ENCODE measurements at places on chromosomes 13 and 19. TPM values are rescaled to one million over a fixed set of nuclear protein-coding genes. Genes with fewer than 3 reads are reported as not detected.

DNA sequence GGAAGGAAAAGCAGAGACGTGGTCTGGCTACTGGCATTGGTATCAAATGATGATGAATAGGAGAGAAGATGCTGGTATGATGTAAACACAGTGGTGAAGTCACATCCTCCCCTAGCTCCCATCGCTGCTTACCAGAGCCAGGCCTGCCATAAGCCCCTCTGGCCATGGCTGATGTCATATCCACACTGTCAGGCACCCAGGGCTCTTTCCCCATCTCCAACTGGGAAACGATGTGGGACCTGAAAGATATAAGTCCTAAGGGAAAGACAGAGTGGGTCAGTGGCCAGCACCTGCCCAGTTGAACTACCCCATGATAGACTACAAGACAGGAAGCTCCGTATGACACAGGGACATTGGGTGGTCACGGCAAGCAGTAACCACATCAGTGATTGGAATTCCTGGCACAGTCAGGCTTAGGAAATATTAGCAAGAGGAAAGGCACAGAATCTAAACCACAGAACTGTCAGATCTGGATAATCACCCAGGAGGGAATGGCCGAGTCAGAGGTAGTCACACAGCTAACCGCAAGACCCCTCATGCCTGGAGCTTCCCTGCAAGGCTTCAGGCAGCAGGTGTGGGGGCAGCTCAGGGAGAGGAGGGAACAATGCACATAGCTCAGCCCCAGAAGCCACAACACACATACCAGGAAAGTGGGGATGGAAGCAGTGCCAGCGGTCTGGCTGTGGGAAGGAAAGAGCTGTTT, 3.8 kb downstream of the ZNF792 start:
- peak; percentile 96 for DNase-seq

- DNase-seq = no peak
Observed at GRCh38 chr13:91609353-91609752, 210.9 kb downstream of the GPC5 start.

Gene FAAP24
- 7.1 TPM for total RNA-seq

DNA sequence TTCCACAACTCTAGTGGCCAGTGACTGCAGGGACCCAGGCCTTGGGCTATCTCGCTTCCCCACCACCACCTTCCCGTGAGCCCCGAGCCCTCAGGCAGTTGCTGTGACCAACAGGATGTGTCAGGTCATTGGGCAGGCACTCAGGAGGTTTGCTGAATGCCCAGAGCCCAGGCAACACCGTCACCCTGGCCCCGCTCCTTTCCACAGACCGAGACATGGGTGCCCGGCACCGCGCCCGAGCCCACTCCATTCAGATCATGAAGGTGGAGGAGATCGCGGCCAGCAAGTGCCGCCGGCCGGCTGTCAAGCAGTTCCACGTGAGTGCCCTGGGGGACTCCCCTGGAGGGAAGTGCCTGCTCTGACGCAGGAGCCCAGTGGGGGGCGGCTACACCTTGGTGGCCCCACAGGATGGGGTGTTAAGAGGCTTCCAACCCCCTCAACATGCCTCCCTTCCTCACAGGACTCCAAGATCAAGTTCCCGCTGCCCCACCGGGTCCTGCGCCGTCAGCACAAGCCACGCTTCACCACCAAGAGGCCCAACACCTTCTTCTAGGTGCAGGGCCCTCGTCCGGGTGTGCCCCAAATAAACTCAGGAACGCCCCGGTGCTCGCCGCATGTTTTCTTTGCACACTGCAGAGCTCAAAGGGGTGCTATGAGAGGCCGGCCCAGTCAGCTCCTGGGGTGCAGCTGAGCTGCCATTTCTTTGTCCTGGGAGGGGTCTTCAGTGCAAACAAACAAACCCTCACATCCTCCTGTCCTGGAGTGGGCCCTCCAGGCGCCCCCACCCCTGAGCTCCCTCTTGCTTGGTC, 3.2 kb downstream of the RPL18A start:
- no peak for DNase-seq

DNA sequence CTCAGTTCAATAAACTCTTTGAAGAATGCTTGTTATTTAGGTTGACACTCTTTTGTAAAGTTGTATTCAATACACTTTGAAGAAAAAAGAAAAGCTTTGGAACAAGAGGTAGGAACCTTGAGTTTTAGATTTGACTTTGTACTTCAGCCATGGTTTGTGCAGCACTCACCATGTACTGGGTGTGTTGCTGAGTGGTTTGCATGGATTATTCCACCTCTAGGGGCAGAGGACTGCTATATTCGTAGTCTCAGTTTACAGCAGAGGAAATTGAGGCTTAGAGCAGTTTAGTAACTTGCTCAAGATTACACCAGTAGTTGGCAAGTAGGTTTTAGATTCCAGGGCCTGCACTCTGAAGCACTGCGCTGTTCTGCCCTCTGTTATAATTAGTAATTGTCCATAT, 68.8 kb downstream of the DNAJC3 start:
- no peak for DNase-seq

DNA sequence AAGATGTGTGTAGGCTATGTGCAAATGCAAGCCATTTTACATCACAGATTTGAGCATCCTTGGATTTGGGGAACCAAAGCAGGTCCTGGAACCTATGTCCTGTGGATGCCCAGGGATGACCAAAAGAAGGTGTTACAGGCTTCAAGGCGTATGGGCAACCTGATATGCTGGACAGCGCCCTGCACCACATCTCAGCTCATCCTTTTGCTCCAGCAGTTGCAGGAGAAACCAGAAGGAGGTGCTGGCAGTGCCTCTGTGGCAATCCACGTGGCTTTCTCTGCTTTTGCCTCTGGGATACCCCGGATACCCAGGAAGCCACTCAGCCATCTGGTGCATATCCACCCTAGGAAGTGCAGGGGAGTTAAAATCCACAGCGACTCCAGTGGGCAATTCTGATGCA, 110.3 kb upstream of the VSTM2B start:
- DNase-seq = no peak

GRCh38 chr13:50969691-50970090, 60.1 kb downstream of the RNASEH2B start:
- DNase-seq = peak; percentile 28

DNA sequence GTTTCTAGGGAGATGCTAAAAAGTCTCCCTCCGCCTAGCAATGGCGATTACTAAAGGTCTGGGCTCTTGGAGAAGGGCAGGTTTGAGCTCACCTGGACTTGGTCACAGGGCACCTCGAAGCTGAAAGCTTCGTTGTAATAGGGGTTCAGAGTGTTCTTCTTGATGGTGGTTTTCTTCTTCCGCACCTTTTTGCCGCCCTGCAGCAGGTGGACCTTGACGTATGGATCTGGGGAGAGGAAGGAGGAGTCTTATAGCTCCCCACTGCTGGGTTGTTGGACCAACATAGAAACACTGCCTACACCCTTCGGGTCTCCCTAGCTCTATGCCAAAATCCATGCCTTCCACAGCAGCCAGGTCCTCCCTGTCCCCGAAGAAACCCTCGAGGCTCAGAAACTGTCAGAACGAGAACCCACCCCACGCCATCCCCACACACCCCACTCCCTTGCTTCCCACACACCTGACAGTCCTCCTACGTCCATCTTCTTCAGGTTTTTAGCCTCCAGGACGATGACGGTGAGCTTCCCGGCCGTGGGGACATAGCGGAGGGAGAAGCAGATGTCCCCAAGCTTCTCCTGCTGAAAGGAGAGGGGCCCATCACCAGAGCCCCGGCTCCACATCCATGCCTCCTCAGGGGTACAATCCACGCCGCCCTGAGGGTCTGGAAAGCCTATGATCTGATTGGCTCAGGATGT, 5.5 kb downstream of the SYT5 start:
- DNase-seq = no peak

DNA sequence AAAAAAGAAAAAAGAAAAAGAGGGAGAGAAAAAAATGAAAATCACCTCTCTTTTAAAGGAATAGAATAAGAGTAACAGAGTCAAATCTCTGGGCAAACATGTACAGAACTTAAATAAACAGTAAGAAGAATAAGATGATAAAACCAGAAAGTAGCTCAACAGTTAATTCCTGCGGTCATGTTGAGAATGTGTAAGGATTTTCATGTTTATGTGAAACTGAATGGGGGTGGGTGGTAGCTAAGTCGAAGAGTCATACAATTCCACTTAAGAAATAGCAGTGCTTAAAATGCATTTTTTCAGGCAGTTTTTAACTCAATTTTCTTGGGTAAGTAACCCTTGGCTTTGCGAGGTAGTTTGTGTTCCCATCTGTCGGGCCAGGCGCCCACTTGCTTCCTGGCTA, 60.9 kb downstream of the PEX11G start:
- DNase-seq = no peak

DNA sequence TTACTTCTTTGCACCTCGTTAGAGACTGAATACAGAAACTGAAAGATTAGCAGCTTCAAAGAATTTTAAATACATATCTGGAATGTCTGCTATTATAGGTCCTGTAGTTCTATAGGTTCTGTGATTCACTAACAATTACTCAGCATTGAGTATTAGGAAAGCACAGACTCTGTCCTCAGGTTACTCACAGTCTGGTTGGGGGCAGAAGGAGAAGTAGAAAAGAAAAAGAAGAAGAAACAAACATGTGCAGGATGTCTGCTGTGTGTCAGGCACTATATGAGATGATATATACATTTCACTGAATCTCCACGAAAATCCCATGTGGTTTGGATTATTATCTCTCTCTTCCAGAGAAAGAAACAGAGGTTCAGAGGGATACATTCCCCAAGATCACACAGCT, 40.1 kb downstream of the SERTM1 start:
- no peak for DNase-seq

DNA sequence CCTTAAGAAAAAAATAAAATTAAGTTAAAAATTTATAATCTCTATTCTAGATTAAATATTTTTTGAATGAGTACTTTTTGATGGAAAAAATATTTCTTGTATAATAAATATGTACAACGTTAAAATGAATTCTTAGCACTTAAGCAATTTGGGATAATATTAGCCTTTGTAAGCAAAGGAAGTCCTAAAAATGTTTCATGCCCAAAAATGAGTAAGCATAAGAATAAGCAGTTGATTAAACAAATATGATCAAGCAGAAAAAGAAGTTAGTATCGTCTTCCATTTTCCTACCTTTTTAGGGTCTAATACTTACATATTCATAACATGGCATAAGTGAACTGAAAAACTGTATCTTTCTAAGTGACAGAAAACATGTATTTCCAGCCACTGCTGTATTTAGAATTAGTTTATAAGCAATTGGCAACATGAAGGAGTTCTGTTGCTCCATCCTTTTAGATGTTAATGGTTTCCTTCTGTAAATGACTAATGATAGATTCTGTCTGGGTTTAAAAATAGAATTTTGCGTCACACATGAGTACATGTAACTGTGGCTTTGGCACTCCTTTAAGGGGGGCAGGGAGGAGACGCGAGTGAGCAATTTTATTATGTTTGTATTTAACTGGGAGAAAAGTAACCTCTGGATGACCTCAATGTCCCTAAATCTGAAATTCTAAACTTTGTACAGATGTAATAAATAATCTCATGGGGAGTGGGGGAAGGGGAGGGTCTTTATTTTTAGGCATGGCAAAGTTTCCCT, 237.4 kb downstream of the RGCC start:
- peak; percentile 90 for DNase-seq

DNA sequence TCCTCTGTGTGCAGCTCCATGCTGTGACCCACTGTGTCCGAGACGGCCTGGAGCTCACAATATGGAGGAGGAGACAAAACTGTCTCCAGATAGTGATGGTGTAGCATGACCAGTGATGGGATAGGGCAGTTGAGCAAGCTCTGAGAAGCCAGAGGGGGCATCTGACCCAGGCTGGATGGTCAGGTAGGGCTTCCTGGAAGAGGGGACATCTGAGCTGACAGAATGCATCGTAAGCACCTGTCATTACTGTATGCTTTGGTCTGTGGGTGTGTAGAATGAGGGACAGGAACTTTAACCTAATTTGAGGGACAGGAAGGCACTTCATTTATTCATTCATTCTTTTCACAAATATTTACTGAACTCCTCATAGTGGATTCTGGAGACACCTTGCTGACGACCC, 6.5 kb upstream of the TOMM40 start:
- no peak for DNase-seq

Gene CLEC17A
- total RNA-seq = not detected

DNA sequence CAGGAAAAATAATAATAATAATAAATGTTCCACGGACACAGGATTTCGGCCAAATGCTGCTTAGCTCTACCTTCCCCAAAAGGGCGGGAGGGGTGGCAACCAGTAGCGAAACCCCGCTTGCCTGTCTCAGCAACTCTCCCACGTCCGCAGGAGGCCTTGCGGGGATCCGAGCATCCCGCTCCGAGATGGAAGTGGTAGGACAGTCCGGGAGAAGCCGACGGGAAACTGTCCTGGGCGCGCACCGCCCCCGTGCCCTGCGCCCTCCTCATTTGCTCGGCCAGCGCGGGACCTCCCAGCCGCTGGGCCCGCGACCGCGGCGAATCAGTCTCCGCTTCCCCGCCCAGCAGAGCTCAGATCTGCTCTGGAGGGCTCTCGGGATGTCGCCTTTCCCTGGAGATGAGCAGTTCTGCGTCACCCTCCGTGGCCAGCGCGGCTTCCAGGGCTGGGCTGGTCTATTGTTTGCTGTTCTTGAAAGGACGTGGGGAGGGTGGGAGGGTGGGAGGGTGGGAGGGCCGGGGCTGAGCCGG, 48.9 kb upstream of the PABPC3 start:
- DNase-seq = no peak

Gene TMEM190
- not detected for total RNA-seq

Gene KLK3
- total RNA-seq = not detected

DNA sequence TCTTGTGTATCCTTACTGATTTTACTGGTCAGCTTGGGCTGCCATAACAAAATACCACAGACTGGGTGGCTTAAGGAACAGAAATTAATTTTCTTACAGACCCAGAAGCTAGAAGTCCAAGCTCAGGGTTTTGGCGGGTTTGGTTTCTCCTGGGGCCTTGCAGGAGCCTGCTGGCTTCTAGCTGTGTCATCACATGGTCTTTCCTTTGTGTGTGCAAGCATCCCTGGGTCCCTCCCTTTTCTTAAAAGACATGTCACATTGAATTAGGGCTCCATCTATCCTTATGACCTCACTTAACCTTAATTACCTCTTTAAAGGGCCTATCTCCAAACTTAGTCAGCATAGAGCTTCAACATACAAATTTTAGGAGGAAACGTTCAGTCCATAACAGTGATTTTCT, 23.4 kb downstream of the UBAC2 start:
- no peak for DNase-seq

- DNase-seq = peak; percentile 44
Observed at GRCh38 chr19:51810223-51810622, 15.3 kb downstream of the FPR3 start.

Gene MTUS2
- not detected for total RNA-seq

- no peak for DNase-seq
Observed at GRCh38 chr13:28958018-28958417, 137.9 kb downstream of the MTUS2 start.

- DNase-seq = no peak
Observed at GRCh38 chr13:104616990-104617389, 1550.8 kb upstream of the SLC10A2 start.

GRCh38 chr13:99386911-99387788, 80.0 kb upstream of the GPR183 start:
- DNase-seq = peak; percentile 18

DNA sequence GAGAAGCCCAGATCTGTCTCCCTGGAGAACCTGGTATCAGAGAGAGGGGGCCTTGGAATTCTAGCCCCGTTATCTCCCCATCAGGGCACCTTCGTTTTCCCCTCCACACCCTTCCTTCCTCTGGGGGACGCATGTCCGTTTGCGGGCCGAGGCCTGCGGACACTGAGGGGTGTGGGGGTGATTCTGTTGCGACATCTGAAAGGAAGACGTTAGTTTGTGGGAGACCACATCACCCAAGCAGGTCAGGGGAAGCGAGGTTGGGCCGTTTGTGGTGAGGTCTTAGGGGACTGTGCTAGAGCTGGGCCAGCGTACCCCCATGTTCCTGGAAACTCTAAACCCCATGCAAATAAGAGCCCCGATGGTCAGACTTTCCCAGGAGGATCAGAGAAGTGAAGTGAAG, 3.7 kb upstream of the HSH2D start:
- no peak for DNase-seq

Measured in LHCN-M2 (cell line).